Tracheal epithelial cell (primary cell): ENCODE measurements at places on chromosomes 7 and 10. TPM values are rescaled to one million over a fixed set of nuclear protein-coding genes. Genes with fewer than 3 reads are reported as not detected.

Gene VGF
- 0.24 TPM in 1 of 2 replicates, not detected in the other for total RNA-seq

Gene EEPD1
- total RNA-seq, result 4.0 and 8.0 TPM in 2 replicates

Gene PDLIM1
- 27.2 and 29.8 TPM in 2 replicates for total RNA-seq

Gene INSYN2A
- under 0.01 TPM in 1 of 2 replicates, not detected in the other for total RNA-seq

Gene PLXNA4
- under 0.01 TPM in 1 of 2 replicates, not detected in the other for total RNA-seq

Gene FAM25G
- not detected in 2 replicates for total RNA-seq

Gene IDI2
- total RNA-seq, result not detected in 2 replicates

Gene MAGI2
- total RNA-seq, result 0.96 and 1.7 TPM in 2 replicates

Gene ICA1
- 6.5 and 6.6 TPM in 2 replicates for total RNA-seq

Gene SPAG6
- total RNA-seq, result not detected in 2 replicates

Gene WNT8B
- not detected in 2 replicates for total RNA-seq

Gene ZNF25
- total RNA-seq, result 5.1 and 6.4 TPM in 2 replicates

Gene COL26A1
- total RNA-seq, result not detected in 2 replicates

Gene NDUFB8
- total RNA-seq, result 86.7 and 108 TPM in 2 replicates

Gene FAM131B
- total RNA-seq, result 0.21 and 0.24 TPM in 2 replicates

Gene SUN3
- total RNA-seq, result not detected in 2 replicates

Gene GARIN1A
- 0.24 TPM in 1 of 2 replicates, not detected in the other for total RNA-seq

Gene LSM8
- total RNA-seq, result 29.6 and 36.7 TPM in 2 replicates

Gene CRTAC1
- under 0.01 TPM in 1 of 2 replicates, not detected in the other for total RNA-seq

Gene TET1
- 0.21 and 0.24 TPM in 2 replicates for total RNA-seq

Gene OR2AE1
- total RNA-seq, result not detected in 2 replicates

Gene ZP3
- 41.7 and 43.9 TPM in 2 replicates for total RNA-seq

Gene JCAD
- 0.21 and 0.48 TPM in 2 replicates for total RNA-seq

Gene VAX1
- not detected in 2 replicates for total RNA-seq

Gene CLDN15
- 1.4 and 1.7 TPM in 2 replicates for total RNA-seq

Gene ANKRD26
- 2.8 and 4.1 TPM in 2 replicates for total RNA-seq

Gene GDF2
- total RNA-seq, result not detected in 2 replicates

Gene AKR1C2
- 218 and 721 TPM in 2 replicates for total RNA-seq

Gene STEAP1
- total RNA-seq, result 13.7 and 20.0 TPM in 2 replicates

Gene RFC2
- 11.1 and 19.0 TPM in 2 replicates for total RNA-seq

Gene LRWD1
- 20.0 and 39.0 TPM in 2 replicates for total RNA-seq

Gene HHEX
- total RNA-seq, result 0.43 and 0.72 TPM in 2 replicates

Gene FAM185A
- 5.5 and 12.6 TPM in 2 replicates for total RNA-seq

Gene LRRD1
- not detected in 2 replicates for total RNA-seq

Gene C7orf33
- not detected in 2 replicates for total RNA-seq

Gene VSTM4
- under 0.01 TPM in 1 of 2 replicates, not detected in the other for total RNA-seq

Gene PALD1
- total RNA-seq, result 0.21 and 0.96 TPM in 2 replicates

Gene DEPP1
- total RNA-seq, result 2.1 and 22.2 TPM in 2 replicates

Gene MBL2
- not detected in 2 replicates for total RNA-seq

Gene FRMD4A
- total RNA-seq, result 2.2 and 2.3 TPM in 2 replicates

Gene FEZF1
- not detected in 2 replicates for total RNA-seq

Gene SPDYE2
- total RNA-seq, result not detected in 2 replicates

Gene MET
- 93.6 and 252 TPM in 2 replicates for total RNA-seq

Gene UCN3
- not detected in 2 replicates for total RNA-seq

Gene COL13A1
- total RNA-seq, result 0.21 and 0.72 TPM in 2 replicates

Gene SPDYE17
- not detected in 2 replicates for total RNA-seq

Gene UNCX
- total RNA-seq, result not detected in 2 replicates

Gene NRAP
- total RNA-seq, result under 0.01 TPM in 1 of 2 replicates, not detected in the other

Gene IFIT1B
- not detected in 2 replicates for total RNA-seq

Gene AKR1E2
- 5.8 and 29.2 TPM in 2 replicates for total RNA-seq

Gene PRTFDC1
- 6.8 and 8.2 TPM in 2 replicates for total RNA-seq

Gene NKX1-2
- total RNA-seq, result 1.5 and 2.2 TPM in 2 replicates

Gene COBL
- total RNA-seq, result 1.1 and 4.3 TPM in 2 replicates

Gene NDUFB2
- 77.4 and 88.2 TPM in 2 replicates for total RNA-seq
